ENCODE measurements at places on chromosomes 12 and 14. TPM values are rescaled to one million over a fixed set of nuclear protein-coding genes. Genes with fewer than 3 reads are reported as not detected.

GRCh38 chr12:76085520-76085868, 1.0 kb upstream of the NAP1L1 start:
- DNase-seq, result no peak

GRCh38 chr14:80095623-80096022, 115.7 kb downstream of the DIO2 start:
- peak; percentile 72 for DNase-seq

DNA sequence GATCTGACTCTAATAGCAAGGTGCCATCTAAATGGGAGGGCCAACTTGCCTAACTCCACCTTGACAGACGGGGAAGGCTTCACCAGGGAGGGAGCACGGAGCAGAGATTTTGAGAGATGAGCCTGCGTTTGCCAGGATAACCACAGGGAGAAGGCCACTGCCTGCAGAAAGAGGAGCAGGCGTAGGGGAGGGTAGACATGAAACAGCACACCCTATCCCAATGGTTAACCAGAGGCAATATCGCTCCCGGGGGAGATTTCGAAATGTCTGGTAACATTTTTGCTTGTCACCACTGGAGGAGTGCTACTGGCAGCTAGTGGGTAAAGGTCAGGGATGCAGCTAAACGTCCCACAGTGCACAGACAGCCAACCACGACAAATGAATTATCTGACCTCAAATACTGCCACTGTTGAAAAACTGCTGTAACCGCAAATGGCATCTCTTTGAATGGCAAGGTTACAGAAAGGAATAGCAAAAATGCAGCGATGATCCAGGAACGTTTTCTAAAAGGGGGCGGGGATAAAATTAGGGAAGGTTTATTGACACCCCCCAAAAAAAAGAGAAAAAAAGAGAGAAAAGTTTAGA, 126.0 kb upstream of the ATF7IP start:
- DNase-seq, result no peak

DNA sequence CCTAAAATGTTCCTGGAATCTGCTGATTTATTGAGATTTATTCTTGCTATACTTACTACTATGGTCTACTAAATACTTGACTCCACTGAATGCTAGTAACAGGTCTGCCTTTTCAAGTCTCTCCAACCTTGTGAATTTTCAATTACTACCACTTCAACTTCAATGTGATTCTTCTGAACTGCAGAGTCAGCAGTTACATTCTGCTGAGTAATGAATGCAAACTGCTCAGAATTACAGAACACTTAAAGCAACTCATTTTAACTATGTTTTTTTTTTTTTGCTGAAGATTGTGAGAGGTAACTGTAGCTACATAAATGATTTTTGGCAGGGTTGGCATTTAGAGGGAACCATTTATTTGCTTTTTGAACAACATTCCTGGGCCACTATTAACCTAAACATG, 41.8 kb downstream of the ARF6 start:
- no peak for DNase-seq

DNA sequence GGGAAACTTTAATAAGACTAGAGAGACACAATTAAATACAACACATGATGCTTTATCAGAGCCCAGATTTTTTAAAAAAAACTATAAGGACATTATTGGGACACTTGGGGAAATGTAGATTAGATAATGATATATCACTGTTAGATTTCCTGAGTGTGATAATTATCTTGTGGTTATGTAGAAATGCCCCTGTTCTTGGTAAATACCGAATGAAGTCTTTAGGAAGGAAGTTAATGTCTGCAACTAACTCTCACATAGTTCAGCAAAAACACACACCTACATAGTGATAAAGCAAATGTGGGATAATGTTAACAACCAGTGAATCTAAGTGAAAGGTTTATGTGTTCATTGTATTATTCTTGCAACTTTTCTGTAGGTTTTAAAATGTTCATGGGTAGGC, 14.6 kb upstream of the CACNB3 start:
- DNase-seq, result no peak

- DNase-seq, result no peak
These were observed 21.0 kb downstream of the BATF start for GRCh38 chr14:75543253-75543652.

DNA sequence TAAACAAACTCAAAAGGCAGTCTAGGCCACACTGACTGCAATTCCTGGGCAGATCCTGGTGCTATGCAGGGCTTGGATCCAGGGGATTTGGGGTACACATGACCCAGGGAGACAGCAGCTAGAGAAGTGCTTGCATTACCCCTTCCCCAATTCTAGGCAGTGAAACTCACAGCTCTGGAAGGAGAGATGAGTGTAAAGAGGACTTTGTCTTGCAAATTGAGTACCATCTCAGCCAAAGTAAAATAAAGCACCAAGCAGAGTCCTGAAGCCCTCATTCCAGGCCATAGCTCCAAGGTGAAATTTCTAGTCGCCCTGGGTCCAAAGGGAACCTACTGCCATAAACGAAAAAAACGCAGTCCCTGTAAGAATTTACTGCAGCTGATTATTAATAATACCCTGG, 644.9 kb upstream of the FLRT2 start:
- DNase-seq, result no peak

- DNase-seq, result no peak
These were observed 177.2 kb upstream of the NTF3 start for GRCh38 chr12:5254703-5255102.

GRCh38 chr14:65286443-65286842, 126.1 kb upstream of the FUT8 start:
- DNase-seq, result peak; percentile 35

The CLEC6A gene
- total RNA-seq, result not detected

The NOC4L gene
- total RNA-seq, result 29.5 TPM
